Body of pancreas (tissue), 4 donors: ENCODE measurements at places on chromosomes 3 and 15.

DNA sequence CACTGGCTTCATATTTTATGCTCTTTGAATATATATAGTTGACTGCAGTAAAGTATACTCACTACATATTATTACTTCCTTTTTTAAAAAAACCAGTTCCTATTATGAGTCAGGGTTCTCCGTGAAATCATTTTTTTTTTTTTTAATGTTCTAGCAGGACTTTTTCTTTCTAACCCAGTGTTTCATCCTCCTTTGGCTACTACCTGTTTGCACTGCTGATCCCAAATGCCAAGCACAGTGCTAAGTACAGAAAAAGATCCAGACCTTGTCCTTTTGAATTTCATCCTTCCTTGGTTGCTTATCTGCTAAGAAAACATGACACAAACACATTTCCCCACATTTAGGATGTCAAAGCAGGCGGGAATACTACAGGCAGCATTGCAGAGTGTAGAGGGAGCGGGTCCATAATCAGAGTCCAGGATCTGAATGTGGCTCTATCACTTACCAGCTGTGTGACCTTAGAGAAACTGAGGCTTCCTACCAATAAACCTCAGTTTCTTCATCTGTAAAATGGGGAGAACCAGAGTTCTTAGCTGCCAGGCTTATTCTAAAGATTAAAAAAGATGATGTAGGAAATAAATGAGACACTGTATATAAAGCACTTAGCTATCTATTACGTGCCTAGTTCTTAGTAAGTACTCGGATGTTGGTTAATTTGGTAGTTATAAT, 37.2 kb upstream of the ANPEP start:
- no peak for DNase-seq

DNA sequence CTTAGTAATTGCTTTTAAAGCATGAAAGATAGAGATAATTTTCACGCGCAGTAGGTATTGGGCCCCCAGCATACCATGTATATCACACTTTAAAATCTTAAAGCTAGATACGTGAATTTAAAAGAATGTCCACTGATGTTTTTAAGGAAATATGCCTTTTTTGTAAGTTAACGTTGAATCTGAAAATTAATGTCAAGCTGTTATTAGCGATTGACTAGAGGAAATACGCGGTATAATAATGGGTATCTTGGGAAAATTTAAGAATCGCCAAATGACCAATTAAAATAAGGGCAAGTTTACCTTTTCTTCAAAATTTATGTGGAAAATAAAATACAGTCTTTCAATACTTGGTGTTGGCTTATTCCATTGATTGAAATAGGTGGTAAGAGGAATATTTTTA, 13.3 kb upstream of the CHD2 start:
- no peak for DNase-seq

- no peak for DNase-seq
These were observed 105.6 kb upstream of the DLG1 start for GRCh38 chr3:197404030-197404429.

- DNase-seq = no peak
These were observed 193.4 kb upstream of the LINGO1 start for GRCh38 chr15:77826006-77826695.

DNA sequence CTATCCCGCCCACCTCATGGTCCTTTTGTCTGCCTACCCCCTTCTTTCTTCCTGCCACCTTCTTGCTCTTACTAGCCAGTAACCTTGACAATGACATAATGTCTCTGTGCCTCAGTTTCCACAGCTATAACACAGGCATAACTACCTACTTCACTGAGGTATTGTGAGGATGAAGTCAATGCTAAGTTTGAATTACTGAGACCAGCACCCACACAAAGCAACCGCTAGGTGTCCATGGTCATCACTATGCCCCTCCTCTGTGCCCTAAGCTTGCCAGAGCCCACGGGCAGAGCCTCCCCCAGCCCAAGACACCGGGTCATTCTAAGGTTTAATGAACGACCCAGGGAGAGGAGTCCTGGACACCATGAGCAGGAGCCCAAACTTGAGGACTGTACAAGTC, 101.6 kb downstream of the OXNAD1 start:
- no peak for DNase-seq

GRCh38 chr3:188817103-188817934, 354.5 kb upstream of the TPRG1 start:
- DNase-seq = no peak

- no peak for DNase-seq
These were observed 209.9 kb downstream of the NTRK3 start for GRCh38 chr15:88046576-88047129.

- no peak for DNase-seq
These were observed 68.8 kb downstream of the TNIK start for GRCh38 chr3:171391432-171391831.

DNA sequence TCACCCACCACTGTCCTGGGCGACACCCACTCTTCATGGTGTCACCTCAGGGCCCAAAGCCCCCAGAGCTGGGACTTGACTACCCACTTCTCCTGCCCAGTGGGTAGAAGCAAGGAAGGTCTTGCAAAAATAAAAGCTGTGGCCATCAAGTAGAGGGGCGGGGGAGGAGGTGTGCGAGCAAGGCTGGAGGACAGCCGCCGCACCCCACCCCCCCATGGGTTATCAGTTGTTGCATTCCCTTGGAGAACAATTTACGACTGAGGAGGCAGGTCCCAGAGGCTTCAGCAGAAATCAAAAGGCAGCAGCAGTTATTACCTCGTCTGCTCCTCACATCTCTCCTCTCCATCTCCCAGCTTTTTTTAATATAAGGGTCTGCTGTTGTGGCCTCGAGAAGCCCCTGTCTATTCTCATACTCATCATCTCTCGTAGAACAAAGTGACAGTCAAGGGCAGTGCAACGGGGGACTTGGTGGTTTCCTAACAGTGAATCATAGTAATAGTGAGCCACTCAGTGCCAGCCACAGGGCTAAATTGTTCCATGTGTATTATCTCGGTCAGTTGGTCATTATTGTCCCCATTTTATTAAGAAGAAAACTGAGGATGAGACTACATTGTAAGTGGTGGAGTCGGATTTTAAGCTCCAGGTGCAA, 116.4 kb downstream of the PDCD6IP start:
- DNase-seq = no peak

- DNase-seq = peak; percentile 3
These were observed 324.6 kb downstream of the MAGI1 start for GRCh38 chr3:65714134-65714533.

DNA sequence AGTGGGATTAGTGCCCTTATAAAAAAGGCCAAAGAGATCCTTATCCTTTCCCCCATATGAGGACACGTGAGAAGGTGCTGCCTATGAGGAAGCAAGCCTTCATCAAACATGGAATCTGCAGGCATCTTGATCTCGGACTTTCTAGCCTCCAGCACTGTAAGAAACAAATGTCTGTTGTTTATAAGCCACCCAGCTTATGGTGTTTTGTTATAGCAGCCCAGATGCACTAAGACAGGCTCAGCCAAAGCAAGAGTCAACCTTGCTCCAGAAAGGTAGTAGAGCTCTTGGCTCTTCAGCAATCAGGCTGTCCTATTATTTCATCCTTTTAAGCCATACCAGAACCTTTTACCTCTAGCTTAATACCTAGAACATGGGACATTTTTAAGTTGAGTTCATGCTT, 12.3 kb upstream of the TNIK start:
- no peak for DNase-seq
